ENCODE measurements at places on chromosomes 6 and 20.

- no peak for DNase-seq
These were observed 104.3 kb downstream of the EDN3 start for GRCh38 chr20:59404749-59405148.

DNA sequence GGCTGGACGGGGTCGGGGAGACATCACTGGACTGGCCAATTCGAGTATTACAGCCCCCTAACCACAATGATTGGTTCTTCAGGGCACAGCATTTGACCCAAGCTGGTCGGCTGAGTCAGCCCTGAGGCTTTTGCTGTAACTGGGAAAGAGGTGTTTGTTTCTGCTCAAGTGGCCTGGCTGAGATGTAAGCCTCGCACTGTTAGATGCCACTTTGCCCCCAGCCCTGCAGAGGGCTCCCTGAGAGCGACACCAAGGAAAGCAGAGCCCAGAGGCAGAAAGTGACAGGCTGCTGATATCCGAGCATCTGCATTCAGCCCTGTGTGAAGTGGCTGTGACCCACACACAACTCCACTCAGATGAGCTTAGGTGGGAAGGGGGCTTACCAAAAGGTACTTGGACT, 19.4 kb downstream of the ERGIC3 start:
- no peak for DNase-seq

- no peak for DNase-seq
These were observed 173.0 kb upstream of the SCGN start for GRCh38 chr6:25478973-25479372.

DNA sequence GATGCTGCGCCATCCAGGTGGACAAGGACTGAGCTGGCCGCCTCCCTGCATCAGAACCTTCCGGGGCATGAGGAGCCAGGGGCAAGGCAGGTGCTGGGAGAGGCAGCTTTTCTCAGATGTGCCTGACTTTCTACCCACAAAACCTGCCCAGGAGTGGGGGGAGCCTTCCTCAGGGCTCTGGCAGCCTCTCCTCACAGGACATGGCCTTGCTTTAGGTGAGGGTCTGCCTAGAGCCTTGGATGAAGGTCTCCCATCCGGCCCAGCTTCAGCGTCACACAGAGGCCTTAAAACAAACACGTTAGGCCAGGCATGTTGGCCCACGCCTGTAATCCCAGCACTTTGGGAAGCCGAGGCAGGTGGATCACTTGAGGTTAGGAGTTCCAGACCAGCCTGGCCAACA, 7.4 kb downstream of the BCAS4 start:
- no peak for DNase-seq

DNA sequence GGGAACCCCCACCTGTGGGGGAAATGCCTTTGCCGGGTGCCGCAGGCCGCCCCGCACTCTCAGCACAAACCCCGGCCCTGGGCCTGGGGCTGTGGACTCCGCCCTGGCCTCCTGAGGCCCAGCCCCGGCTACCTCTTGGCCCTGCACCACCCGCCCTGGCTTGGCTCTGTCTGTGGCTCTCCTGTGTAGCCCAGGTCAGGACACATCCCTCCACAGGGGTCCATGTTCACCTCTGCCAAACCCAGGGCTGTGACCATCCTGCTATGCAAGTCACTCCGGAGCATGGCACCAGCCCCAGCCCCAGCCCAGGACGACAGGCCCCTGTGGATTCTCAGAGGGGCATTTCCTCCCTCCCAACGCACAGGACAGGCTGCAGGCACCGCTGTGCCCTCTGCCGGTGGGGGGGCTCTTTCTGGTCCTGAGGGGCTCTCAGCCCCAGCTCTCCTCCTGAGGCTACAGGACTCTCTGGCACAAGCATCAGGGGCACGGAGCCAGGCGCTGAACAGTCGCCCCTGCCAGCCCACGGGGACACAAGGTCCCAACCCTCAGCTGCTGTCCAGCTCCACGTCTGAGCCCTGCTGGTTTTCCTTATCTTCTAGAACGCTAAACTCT, 45.7 kb downstream of the TAF4 start:
- DNase-seq = no peak

GRCh38 chr6:164014346-164015087, 600.0 kb downstream of the QKI start:
- DNase-seq = no peak

DNA sequence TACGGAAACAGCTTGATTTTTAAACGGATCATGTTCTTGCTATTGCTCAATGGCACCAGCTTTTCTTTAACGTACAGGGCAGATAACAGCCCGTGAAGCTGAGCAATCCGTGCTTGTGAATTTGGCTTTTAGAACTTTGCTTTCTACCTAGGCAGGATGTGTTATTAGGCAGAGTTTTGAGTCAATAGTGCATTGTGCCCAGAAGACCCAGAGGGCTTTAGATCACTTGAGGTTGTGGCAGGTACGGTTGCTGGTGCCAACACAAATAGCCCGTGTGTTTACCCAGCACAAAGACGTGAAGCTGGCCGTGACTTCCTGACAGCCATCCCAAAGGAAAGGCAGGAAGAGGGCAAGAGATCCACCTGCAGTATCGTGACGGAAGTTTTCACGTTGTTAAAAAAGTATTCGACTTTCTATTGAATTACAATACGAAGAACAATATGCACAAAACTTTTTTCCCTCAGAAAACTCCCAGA, 117.4 kb upstream of the FRMD1 start:
- DNase-seq = no peak

DNA sequence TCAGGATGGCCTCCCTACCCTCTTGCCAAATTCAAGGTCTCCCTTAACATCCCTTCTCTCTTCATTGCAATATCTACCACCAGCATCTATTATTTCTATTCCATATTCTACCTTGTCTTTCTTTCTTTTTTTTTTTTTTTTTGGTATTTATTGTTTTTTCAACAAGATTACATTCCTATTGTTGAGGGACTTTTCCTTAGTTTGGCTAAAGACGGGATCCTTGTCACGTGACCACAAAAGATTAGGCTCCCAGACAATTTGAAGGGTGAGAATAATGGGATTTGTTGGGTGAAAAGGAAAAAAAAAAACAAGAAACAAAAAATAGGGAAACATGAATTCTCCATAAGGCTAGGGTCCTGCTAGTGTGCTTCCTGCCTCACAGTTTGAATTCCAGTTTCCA, 124.3 kb upstream of the MCHR2 start:
- DNase-seq = no peak

DNA sequence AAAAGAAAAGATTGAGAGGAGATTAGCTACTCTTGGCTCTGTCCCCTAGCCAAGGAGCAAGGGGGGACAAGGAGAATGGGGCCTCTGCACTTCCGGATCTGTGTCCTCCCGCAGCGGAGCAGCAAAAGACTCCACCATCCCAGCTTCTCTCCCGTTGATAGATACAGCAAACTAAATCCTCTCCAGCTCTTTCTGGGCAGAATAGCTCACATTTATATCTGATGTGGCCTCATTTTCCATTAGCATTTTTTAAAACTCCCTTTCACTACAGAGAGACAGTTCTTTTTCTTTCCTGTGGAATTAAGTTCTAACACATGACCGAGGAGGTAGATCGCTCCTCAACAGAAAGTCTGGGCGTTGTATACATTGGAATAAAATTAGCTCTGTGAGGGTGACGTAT, 260.9 kb upstream of the SOX4 start:
- DNase-seq = no peak

GRCh38 chr6:14972379-14973067, 273.3 kb upstream of the JARID2 start:
- DNase-seq = no peak

- DNase-seq = no peak
These were observed 102.6 kb downstream of the PLG start for GRCh38 chr6:160804639-160805038.

DNA sequence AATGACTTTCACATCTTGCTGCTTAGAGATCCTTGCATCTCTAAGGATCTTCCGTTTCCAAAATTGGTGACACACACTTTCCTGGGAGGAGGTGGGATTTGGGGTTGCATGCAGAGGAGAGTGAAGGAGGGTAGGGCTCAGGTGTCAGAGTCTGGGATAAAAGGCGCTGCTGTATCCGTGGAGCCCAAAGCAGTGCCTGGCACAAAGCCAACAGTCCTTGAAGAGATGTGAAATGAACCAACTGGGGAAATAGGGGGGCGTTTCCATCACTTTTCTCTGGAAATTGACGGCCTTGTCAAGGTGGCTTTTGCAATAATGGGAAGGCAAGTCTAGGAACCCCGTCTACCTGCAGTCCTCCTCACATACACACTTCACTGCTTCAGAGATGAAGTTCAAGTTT, 59.5 kb upstream of the NELFCD start:
- DNase-seq = no peak

- DNase-seq = no peak
These were observed 762 bp downstream of the LSM2 start for GRCh38 chr6:31805939-31806469.

DNA sequence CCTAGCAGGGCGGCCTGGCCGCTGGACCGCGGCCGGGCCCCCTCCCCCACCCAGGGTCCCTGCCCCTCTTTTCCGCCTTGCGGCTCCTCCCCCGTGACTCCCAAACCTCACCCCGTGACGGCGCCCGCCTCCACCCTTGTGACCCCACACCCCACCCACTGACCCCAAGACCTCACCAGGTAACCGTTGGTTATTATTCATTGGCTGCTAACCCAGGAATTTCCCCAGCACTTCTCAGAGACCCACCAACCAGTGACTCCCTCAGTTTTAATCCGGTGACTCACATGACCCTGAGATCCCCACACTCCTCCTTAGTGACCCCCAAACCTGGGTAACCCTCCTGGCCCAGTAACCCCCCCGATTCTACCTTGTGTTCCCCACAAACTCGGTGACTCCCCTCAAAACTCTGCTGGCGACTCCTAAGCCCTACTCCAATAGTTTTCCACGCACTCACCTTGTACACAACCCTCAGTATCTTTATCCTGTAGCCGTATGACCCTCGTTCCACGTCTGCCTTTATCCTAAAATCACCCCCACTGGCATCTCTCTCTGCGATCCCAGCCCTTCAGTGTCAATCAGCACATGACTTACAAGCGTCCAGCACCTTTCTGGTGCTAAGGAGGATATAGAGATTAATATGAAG, 534 bp downstream of the ZNF76 start:
- DNase-seq = no peak

- DNase-seq = no peak
These were observed 110.7 kb downstream of the KIF6 start for GRCh38 chr6:39614393-39614950.

DNA sequence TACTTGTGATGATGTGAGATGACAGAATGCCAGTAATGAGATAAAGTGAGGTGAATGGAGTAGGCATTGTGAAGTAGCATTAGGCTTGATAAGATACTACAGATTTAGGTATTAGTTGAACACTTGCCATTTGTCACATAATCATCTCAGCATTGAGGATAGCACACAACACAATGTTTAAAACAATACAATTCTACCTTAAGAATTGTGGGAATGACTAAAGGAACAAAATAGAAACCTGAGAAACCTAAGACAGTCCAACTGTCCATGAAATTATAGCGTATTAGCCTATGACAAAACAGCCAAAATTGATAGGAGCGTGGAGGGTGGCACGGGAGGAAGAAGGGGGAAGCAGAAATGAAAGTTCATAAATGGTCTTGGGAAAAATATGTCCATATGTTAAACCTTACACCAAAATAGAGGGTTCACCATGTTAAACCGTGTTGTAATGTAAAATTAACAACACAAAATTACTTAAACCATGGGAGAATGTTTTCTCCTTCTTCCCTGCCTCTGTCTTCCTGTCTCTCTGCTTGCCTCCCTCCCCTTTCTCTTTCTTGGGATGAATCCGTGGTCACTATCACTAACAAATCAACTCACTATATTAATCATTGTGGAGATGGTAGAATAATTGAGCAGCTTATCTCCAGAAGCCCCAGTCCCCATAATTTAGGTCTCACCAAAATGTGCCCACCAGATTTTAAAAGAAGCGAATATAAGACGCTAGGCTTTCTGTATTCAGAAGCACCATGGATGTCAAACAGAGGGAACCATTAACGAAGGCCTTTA, 33.0 kb upstream of the HFE start:
- DNase-seq = no peak

- DNase-seq = no peak
These were observed 20.6 kb downstream of the TNXB start for GRCh38 chr6:32088487-32089049.

- DNase-seq = no peak
These were observed 23.1 kb downstream of the ENPP3 start for GRCh38 chr6:131660195-131660594.

DNA sequence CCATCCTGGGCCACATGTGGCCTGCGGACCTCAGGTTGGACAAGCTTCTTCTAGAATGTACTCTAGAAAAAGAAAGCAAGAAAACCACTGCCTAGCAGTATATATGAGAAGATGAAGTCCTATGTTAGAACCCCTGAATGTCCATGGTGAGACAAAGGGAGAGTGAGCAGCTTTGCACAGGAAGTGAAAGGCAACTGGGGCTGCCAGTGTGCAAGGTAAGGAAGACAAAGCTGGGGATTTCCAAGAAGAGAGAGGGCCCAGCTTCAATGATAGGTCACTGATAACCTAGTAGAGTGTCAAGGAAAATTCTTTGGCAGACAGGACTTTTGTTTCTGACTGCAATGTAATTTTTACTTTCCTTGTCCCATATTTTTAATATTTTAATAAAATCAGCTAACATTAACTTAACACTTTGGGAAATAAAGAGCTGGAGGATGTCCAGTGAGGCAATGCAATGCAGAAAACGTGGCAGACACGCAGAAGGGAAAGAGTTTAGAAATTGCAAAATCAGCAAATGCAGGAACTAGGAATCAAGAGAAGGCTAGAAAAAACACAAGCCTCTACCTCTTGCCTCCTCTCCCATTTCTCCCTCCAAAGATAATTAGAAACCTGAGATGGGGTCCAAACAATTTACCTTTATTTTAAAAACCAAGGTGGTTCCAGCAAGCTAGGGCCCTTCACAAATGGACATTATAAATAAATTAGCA, 47.4 kb downstream of the CYP39A1 start:
- no peak for DNase-seq

DNA sequence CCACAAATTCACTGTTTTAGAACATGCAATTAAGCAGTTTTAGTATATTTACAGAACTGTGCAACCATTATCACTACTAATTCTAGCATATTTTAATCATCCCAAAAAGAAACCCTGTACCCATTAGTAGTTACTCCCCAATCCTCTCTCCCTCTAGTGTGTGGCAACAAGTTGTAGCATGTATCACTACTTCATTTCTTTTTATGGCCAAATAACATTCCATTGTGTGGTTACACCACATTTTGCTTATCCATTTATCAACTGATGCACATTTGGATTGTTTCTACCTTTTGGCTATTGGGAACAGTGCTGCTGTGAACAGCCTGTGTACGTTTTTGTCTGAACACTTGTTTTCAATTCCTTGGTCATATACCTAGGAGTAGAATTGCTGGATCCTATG, 31.5 kb upstream of the FKBP1A start:
- DNase-seq = no peak

DNA sequence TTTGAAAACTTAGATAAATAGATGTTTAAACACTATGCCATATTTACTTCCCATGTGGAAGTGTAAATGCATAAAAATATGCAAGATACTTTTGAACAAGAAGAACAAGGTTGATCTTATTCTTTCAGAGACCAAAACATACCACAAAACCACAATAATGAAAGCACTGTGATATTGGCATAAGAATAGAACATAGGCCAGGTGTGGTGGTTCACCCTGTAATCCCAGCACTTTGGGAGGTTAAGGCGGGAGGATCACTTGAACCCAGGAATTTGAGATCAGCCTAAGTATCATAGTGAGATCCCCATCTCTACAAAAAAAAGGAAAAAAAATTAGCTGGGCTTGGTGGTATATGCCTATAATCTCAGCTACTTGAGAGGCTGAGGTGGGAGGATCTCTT, 66.5 kb downstream of the KCNS1 start:
- no peak for DNase-seq
